ENCODE measurements at places on chromosomes 3 and 15.

DNA sequence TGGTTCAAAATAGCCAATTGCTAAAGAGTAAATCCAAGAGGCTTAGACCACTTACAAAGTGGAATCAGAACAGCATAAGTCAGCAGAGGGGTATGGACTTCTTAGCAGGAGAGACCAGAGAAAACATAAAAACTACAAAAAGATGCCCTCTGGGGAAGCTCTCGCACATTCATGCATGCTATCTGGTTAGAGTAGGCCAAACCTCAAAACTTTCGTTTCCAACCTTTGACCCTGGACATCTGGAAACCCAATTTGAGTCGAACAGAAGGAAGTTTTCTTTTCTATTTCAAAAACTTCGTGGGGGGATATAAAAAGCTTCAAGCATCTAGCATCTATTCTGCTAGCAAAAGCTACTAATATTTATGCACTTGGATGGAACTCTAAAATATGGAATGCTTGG, 523.9 kb upstream of the AGTR1 start:
- no peak for DNase-seq

DNA sequence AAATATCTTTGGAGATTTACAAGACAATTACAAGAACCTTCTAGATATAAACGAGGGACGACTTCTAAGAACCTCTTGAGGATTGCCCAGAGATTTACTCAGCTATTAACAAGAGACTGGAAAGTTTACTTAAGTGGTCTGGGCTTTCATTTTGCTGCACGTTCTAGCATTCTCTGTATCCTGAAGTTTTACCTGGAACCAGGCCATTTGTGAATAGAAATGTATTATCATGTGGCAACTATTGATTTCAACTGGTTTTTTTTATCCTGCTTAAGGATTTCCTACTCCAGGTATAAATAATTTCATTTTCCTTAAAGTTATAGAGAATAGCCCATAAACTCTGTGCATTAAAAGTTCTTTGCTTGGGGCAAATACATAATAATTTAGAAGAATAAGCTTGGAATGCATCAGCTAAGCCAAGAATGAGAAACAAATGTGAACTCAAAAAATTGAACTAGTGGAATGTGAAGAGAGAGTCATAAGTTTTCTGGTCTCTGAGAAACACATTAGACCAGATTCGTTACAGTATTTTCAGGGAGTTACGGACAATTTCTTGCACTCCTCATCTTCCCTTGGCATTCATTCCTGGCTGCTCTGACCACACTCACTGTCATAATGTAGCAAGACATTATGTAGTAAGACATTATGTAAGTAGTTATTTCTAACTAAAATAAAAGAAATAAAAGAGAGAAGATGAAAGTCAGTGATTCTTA, 1.3 kb downstream of the AQP9 start:
- DNase-seq = no peak

DNA sequence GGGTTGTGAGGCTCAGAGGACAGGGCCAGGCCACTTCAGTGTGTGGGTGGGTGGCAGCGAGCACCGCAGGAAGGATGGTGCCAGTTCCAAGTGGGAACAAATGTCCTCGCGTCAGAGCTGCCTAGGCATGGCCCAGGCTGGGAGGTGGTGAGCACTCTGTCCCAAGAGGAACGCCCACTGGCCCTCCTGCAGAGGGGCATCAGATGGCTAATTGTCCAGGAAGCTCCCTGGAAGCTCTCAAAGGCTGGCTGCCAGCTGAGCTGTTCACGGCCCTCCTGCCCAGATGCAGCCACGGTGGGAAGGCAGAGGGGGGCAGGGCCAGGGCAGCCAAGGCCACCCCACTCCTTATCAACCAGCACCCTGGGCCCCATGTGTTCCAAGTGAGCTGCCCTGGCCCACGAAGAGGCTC, 55.2 kb downstream of the IQSEC1 start:
- DNase-seq = peak; percentile 70

- DNase-seq = no peak
Measured at GRCh38 chr3:5054098-5054497, 68.0 kb upstream of the ARL8B start.

GRCh38 chr3:169945313-169945712, 21.3 kb upstream of the SEC62 start:
- DNase-seq = no peak

DNA sequence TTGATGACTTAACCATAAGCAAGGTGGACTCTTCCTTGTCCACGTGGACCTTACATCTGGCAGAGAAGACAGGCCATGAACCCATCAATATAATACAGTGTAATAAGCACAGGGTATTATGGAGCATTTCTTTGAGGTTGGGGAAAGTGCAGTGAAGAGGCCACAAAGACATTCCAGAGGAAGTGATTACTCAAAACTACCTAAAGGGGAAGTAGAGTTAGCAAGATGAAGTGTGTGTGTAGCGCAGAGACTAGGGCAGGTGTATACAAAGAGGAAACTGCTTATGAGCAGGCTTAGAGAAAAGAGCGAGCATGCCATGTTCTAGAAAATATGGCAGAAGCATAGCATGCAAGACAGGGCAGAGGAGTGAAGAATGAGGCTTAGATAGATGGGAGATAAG, 17.9 kb downstream of the CP start:
- no peak for DNase-seq

DNA sequence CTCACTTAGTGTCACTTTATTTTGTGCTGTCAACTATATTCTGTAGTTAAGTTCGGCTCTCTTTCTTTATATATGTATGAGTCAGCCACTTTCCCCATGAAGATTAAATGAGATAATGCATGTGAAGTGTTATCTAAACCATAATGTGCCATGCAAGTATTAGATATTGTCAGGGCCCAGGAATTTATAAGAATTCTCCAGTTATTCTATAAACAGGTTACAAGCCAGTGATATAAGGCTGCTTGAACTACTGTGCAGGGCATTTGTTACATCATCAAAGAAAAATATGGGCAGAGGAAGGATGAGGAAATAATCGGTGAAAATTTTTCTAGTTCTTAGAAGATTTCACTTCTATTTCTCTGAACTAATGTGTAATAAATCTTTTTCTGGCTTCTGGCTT, 1049.0 kb upstream of the NR2F2 start:
- DNase-seq = no peak

GRCh38 chr3:125212509-125213363, at the start of gene SLC12A8:
Gene SLC12A8, minus strand, starts transcription at chr3:125212748. Its CDS starts 1,399 bp downstream, at chr3:125211349.
- DNase-seq = no peak

DNA sequence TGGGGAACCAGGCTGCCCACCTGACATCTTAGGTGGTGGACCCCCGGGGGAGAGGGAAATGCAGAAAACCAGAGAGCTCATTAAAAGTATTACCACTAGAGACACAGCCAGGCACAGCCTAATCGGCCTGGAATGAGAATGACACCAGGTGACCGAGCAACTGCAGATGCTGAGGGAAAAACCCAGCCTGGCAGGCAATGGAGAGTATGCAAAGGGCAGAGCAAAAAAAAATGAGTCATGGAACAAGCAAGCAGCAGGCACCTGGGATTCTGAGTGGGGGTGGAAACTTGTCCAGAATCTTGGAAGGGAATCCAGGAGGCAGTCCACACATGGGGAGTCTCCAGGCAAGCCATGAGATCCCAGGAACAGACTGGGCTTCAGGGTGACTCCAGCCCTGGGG, 183.7 kb upstream of the LRRN1 start:
- DNase-seq = no peak

Data from suprapubic skin (tissue), 4 donors.